ENCODE measurements at places on chromosomes 6 and 20.
A peak's percentile ranks its signal among the peaks of the same experiment; 100 is the strongest.

DNA sequence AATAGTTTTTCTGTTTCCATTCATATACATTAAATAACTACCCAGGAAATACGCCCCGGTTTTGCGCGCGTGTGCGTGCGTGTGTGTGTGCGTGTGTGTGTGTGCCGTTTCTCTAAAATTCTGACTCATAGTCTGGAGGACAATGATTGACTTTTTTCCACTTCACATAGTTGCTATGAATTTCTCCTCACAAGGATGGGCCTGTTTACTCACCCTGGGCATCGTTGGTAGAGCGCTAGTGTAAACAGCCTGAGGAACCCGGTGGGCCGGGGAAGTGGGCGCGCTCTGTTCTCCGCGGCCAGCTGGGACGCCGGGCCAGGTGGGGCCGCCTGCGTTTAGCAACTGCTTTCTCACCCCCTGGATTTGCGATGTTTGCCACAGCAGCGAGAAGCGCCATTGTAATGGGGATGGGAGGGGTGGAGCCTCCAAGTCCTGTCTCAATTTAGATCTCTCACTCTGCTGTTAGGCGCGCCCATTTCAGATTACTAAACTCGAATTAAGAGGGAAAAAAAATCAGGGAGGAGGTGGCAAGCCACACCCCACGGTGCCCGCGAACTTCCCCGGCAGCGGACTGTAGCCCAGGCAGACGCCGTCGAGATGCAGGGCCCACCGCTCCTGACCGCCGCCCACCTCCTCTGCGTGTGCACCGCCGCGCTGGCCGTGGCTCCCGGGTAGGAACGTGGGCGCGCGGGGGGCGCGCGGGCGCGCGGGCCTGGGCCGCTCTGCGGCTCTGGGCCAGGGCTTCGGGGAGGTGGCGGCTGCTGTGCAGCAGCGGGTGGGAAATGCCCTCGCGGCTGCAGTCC lies at the start of gene CD109:
TSS of gene CD109 (plus strand) at position 585 of the 803 bp plus-strand sequence. CDS start at position 598, 13 bp downstream.
- DNase-seq, result peak; percentile 94

DNA sequence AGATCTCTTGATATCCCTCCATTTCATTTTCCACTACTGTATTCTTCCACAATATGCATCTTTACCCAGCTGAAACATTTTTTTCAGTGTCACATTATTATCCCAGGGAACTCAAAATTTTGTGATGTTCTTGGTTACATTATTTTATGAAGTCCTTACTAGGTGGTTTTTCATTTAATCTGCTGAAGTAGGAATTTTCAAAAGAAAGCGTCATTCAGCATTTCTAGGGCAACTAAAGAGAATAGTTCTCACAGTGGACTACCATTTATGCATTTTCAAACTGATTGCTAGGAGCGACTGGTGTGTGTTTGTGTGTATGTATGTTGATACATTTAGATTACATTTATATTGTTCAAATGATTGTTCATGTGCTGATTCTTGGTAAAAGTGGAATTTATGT lies 2.4 kb upstream of the TMEM30A start:
- DNase-seq, result no peak

GRCh38 chr6:168362276-168362990 lies 42.9 kb upstream of the DACT2 start:
- DNase-seq, result no peak

DNA sequence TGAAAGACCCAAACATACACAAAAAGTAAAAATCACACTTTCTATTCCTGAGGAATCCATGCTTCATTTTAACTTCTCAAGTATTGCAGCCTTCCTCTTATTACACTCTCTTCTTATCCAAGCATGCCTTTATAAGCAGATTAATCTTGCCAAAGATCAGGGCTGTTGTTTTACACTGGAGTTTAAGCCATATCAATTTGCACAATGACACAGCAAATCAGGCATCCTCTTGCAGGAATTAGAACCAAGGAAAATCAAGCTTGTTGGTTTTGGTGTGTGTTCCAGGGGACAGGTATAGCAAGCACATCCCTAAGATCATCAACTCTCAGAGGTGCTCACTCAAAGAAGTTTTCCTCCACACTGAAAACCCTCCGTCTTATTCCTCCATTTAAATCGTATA lies 69.5 kb downstream of the CYP39A1 start:
- DNase-seq, result no peak

DNA sequence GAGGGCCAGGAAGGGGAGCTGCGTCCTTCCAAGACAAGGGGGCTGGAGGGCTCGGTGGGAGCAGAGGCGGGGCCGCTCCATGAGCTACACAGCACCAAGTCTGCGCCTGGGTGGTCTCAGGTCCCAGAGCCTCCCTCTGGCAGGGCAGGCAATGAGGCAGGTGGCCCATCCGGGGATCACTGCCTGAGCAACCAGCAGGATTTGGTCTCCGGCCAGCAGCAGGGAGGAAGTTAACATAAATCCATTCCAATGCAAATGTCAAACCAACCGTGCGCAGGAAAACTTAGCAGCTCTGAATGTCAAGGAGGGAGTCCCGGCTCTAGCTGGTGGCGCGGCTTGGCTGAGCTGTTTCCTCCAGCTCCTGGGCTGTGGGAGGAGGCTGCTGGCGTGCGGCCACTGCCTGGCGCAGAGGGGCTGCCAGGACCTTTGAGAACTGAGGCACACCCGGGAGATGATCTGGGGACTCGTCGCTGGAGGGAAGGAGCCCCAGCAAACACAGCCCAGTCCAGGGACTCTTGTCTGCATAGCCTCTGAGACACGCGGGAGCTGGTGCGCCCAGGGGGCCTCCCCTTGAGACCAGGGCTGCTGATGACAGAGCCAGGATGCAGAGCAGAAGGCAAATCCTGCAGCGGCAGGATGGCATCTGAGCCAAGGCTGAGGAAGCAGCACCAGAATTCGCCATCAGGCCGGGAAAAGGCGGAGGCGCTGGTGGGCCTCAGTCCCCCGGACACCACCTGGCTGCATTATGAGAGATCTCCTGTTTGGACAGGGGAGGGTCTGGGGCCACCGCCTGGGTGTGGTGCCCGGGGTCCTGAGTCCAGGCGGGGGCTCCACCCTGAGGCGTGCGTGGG lies 33.1 kb upstream of the CHRNA4 start:
- no peak for DNase-seq

- peak; percentile 74 for DNase-seq
These were observed 3.1 kb downstream of the MTCL3 start for GRCh38 chr6:127515794-127516661.

DNA sequence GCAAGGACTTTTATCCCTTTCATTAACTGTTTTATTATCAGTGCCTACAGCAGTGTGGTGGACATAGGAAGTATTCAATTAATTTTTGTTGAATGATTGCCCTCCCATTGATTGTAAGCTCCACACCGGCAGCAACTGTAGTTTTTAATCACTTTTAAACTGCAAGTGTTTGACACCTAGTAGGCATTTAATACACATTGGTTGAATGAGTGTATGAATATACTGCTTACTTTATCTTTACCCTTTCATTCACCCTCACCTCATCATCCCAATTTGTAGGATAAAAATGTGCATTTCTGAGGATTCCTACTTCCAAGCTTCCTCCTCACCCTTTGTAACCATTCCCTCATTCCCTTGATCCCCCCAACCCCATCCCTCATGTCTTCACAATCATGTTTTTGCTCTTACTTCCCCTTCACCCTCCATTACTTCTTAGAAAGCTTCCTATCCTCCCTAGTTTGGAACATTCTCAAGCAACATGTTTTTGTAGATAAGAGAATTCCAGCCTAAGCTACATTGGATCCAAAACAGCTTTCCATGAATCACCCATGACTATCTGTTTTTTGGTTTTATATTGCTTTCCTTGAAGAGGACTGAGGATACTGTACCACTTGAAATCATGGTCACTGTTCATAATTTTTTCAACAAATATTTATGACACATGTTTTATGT lies 955 bp upstream of the SLC26A8 start:
- peak; percentile 37 for DNase-seq

GRCh38 chr20:17859616-17860232 lies 108.9 kb downstream of the SNX5 start:
- DNase-seq, result no peak

DNA sequence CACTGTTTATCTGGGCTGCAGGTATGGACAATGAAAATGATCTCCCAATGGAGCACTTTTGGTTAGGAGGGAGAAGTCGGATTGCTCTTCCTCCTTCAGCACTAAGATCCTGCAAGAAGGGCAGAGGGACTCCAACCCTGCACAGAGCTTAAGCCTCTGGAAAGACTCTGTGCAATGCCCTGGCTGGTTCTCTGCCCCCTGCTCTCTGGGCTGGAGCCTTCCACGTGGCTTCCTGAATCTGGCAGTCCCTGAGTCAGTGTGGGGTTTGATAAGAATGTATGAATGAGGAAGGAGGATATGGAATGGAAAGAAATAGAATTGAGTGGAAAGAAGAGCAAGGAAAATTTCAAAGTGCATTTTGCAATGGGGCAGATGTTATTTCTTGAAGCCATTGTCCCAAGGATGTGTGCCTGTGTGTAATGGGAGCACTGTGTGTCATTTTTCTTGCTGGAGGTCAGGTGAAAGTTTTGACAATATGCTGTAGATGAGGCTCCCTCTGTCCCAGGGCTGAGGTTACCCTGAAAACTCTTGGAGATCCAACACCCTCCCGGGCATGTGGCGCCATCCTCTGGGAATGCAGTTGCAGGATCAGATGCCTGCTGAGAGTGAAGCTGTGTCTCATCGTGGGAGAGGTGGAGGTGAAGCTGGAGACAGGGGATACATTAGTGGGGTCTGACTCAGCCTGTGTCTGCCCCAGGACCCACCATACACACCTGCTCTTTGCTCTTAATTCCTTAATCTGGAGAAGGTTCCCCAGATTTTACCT lies 16.3 kb upstream of the CST9L start:
- no peak for DNase-seq

GRCh38 chr6:44530209-44530909 lies 142.9 kb downstream of the CDC5L start:
- DNase-seq, result no peak

DNA sequence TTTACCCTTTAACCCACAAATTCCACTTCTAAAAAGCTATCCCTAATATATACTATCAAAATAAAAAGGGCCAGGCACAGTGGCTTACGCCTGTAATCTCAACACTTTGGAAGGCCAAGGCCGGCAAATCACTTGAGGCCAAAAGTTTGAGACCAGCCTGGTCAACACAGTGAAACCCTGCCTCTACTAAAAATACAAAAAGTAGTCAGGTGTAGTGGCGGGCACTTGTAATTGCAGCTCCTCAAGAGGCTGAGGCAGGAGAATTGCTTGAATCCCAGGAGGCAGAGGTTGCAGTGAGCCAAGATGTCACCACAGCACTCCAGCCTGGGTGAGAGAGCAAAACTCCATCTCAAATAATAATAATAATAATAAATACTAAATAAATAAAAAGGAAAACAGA lies 82.5 kb downstream of the TRIM27 start:
- DNase-seq, result no peak

DNA sequence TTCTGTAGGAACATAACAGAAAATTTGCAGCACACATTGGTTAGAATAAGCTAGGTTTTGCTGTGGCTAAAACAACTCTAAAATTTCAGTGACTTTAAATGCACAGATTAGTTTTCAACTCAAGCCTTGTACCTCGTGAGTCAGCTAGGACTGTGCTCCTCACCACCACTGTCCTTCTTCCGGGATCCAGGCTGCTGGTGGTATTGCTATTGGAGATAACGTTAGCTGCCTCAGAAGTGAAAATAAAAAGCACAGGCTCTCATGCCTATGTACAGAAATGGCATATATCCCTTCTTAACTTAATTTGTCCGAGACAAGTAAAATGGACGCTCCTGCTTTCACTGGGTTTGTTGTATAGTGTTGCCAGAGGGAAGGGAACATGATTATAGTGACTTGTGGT lies 931.1 kb upstream of the EYS start:
- no peak for DNase-seq

- no peak for DNase-seq
These were observed 120.6 kb upstream of the TMEM181 start for GRCh38 chr6:158439255-158439654.

DNA sequence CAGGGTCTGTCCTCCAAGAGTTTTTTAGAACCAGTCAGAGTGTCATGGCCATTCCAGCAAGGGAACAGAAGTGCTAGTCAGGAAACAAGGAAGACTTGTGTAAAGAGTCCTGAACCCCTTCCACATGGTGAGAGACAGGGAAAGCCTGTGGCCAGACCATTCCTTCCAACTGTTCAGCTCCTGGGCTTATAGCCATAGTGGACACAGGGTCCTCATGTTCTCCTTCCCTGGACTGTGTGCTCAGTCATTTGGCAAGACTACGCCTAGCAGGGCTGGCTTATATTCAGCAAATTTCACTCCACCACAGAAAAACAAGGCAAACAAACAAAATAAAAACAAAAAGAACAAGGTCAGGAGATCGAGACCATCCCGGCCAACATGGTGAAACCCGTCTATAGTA lies 60.5 kb downstream of the NRN1 start:
- DNase-seq, result no peak

DNA sequence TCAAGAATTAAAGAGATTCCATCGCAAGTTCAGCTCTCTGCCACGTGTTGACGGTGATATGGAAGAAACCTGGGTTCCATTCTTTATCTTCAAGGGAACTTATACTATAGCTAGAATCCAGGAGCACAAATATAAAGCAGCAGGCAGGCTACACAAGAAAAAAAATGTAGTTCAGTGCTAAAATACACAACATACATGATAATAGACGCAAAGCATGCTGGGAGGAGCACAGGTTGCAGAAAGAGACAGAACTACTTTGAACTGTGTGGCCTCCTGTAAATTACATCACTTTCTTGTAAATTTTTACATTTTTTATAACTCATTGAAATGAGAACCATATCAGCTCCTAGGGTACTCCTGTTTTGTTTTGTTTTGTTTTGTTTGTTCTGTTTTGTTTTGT lies 53.8 kb upstream of the RBM24 start:
- DNase-seq, result no peak

GRCh38 chr6:165441181-165441580 lies 131.8 kb upstream of the C6orf118 start:
- DNase-seq, result no peak

- DNase-seq, result no peak
These were observed 54.5 kb upstream of the ARMC2 start for GRCh38 chr6:108793516-108794251.

- no peak for DNase-seq
These were observed 1400.2 kb downstream of the GRIK2 start for GRCh38 chr6:102793752-102794151.

- DNase-seq, result no peak
These were observed 404.6 kb downstream of the LAMA2 start for GRCh38 chr6:129287231-129288177.

All from mesenchymal stem cell (in vitro differentiated cells and primary cell).